ENCODE measurements at places on chromosomes 7 and 10.

- DNase-seq, result no peak
Measured at GRCh38 chr10:109633846-109634245, 289.5 kb downstream of the XPNPEP1 start.

GRCh38 chr10:49144058-49144720 lies 10.4 kb upstream of the FAM170B start:
- DNase-seq, result no peak

DNA sequence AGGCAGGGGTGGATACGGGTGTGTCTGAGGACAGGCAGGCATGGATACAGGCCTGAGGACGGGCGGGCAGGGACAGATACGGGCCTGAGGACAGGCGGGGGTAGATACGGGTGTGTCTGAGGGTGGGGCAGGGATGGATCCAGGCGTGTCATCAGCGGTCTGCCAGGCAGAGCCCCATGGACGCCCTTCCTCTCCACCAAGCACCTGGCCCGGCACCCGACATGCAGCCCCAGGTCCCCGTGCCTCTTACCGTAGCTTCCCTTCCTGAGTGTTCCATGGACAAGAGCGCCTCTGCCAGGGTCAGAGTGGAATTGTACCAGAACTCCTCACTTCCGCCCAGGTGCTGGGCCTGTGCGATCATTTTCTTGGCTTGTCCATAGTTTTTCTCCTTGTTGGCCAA lies 74.6 kb upstream of the NKX6-2 start:
- no peak for DNase-seq

- DNase-seq, result no peak
Measured at GRCh38 chr7:37382546-37383088, 66.0 kb downstream of the ELMO1 start.
